ENCODE measurements at places on chromosomes 7 and 10.

GRCh38 chr10:121084016-121084674, 233.0 kb downstream of the WDR11 start:
- DNase-seq: no peak

DNA sequence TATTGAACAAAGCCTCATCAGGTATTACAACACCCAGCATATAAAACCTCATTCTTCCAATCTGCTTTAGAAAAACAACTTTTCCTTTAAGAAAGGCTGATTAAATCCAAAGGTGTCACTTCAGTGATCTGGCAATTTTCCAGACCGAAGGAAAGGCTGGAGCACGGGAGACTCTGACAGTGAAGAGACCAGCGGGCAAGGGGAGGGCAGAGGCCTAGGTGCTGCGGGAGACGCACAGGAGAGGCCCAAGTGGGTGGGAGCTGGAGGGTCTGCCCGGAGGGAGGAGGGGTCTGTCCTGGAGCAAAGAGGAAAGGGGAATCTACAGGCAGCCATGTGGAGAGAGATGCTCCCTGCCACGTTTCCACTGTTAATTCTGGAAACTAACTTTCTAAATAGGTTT, 24.3 kb upstream of the PPP2R2D start:
- DNase-seq: no peak

DNA sequence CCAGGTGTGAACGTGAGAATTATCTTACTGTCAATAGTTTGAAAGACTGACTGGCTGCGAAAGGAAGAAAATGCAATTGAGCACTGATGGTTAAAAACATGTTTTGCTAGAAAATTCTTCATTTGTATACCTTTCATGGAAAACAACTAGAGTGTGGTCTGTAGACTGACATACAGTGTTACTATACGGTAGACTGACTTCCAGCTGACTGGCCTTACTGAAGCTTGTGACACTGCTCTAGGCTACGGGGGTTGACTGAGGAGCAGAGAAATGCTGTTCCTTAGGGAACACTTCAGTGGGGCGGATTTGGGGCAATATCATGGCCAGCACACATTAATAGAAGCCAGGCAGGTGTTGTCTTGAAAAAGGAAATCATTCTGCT, 25.9 kb upstream of the DDC start:
- DNase-seq: no peak

DNA sequence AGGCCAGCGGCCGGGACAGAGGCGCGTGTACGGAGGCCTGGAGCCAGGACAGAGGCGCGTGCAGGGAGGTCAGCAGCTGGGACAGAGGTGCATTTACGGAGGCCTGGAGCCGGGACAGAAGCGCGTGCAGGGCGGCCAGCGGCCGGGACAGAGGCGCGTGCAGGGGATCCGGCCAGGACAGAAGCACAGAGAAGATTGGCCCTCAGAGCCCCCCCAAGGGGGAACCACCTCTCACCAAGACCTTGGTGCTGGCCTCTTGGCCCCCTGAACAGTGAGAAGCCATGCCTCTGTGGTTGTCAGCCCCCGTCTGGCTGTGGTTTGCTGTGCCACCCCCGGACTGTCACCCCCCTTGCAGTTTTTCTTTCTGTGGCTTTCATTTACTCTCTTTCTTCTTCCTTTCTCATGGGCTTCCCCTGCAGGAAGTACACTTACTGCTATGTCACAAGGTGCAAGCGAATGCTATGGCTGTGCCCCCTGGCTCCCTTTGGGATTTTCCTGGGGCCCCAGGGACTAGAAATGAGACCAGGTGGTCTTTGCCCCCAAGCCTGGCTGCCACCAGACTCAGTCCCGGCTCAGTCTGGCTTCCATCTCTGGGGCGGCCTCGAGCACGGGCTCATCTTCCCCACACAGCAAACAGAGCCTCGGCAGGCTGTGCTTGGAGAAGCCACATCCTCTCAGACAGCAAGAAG, 41.1 kb downstream of the INSIG1 start:
- peak; percentile 36 for DNase-seq

DNA sequence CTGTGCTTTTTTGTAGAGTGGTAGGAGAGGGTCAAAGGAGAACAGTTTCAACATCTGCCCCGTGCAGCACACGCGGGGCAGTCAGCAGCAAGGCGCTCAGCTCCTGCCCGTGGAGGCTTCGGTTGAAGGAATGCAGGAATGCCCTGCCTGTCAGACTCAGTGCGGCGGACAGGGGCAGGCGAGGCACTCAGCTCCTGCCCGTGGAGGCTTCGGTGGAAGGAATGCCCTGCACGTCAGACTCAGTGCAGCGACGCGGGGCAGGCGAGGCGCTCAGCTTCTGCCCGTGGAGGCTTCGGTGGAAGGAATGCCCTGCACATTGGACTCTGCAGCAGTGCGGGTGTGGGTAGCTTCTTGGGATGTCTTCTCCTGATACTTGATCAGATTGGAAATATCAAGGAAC, 37.0 kb downstream of the PPP2R2D start:
- DNase-seq: no peak

DNA sequence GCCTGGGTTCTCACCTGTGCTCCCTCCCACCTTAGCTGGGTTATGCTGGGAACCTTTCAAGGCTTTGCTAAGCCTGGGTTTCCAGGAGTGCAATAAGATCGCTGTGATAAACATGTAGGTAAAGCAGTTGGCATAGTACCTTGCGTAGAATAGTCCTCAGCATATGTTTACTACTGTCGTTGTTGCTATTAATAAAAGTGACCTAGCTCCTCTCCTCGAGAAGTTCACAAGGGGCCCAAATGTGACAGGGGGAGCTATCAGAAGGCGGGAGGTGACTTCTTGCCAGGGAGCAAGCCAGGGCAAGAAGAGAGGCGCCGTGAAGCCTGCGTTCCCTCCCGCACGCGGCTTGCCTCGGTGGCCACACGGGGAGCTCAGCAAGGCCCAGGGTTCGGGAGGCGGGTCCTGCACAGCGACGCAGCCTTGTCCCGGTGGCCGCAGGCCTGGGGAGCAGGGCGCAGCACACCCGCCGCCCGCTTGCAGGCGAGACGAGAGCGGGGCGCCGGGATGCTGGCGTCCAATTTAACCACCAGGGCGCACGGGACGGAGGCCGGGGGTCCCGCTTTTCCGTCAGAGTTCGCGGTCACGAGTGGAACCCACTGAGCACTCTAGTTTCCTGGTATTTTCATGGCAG, 106.2 kb downstream of the SNX10 start:
- DNase-seq: no peak

DNA sequence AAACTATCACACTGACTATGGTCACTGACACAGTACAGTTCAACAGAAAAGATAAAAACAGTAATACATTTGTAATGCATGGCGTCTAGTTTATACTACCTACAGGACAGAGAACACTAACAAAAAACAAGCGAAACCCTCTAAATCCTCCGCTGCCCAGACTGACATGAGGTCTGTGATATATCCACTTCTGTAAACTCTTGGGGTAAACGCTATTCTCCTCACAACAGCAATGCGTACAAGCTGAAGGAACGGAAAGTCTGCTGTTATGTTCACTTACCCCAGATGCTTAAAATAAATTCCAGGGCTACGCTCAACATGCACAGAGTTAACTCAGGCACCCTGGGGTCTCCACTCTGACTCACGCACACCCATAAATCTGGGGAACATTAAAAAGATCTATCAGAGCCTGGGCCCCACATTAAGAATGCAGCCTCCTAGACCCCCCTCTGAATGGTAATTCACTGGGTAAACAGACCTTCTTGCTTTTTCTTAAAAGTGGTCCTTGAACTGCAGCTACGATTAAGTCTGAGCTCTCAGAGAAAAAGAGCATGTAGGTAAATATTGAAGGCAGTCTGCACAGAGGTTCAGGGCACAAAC, 105.6 kb downstream of the CTBP2 start:
- no peak for DNase-seq

DNA sequence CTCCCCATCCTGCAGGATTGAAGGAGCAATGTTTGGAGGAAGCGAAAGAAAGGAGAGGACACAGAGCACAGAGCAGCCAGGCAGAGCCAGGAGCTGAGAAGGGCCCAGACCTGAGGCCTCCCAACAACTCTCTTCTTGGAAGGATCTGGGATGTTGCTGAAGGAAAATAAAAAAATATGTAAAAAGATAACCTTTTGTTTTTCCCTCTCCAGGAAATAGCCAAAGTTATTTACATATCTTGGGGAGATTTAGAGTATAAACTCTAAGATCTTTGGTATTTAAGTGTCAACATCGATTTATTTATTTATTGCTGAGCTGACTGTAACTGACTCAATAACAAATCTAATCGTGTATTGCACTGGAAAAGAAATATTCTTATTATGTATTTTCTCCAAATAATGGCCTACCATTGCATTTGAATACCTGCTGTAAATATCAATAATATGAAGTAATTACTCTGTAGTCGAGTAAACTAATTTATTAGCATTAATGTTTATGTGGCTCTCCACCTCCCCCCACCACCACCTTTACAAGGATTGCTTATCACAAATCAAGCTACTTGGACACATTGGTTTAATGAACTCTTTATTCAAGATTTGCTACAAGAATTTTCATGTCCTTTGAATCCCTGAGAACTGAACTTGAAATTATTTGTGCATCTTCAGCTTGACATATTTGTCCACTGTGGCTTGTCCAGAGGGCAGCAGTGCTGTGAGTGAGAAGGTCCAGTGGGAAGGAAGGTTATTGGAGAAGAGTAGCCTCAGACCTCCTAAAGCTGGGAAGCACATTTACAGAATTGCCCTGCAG, 1.8 kb upstream of the HOXA11 start:
- DNase-seq: no peak

- DNase-seq: no peak
Measured at GRCh38 chr7:25109276-25109675, 15.8 kb downstream of the CYCS start.

- no peak for DNase-seq
Measured at GRCh38 chr7:27866256-27866655, 126.3 kb downstream of the TAX1BP1 start.

DNA sequence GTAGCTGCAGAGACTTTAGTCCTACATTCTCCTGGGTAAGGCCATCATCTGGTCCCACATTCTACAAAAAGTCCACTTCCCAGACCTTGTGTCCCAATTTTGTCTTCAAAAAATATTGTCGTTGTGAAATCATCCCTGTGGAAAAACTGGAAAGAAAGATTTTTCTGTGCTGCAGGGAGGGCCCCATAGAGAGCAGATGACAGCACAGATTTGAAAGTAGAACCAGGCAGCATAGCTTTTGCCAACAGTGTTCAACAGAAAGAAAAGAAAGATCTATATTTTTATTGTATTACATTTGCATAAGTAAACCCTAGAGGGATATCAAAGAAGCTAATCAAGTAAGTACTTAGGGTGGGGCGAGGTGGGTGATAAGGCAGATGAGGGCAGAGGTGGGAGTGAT, 48.3 kb upstream of the C1GALT1 start:
- DNase-seq: no peak

- no peak for DNase-seq
Measured at GRCh38 chr7:37376386-37376785, 72.3 kb downstream of the ELMO1 start.

DNA sequence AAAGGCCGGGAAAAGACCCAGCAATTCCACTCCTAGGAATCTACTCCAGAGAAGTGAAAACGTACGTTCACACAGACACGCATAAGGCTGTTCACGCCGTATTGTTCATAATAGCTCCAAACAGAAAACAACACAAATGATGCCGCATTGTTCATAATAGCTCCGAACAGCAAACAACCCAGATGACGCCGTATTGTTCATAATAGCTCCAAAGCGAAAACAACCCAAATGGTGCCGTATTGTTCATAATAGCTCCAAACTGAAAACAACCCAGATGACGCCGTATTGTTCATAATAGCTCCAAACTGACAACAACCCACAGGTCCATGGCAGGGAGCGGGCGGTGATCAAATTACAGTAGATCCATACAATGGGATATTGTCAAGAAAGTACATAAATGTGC, 85.2 kb upstream of the DNAAF5 start:
- DNase-seq: no peak

- DNase-seq: no peak
Measured at GRCh38 chr10:5659702-5660528, 6.5 kb downstream of the ASB13 start.

- DNase-seq: no peak
Measured at GRCh38 chr10:30052062-30052461, 7.3 kb downstream of the JCAD start.

DNA sequence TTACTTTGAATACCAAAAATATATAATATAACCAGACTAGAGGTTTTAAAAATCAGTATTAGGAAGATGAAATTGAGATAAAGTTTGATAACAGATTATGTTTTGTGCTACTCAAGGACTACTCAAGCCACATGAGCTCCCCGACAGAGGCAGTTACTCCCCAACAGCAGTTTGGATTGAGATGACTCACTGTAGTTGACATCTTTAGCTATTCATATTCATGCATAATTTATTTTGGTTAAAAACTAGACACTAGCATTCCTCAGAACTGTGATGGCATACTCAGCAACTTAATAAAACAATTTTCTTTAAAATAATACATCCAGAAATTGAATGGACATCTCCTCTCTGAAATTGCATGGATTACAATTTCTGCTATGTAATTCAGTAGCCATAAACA, 19.6 kb downstream of the PCLO start:
- DNase-seq: no peak

GRCh38 chr7:121262221-121262620, 66.6 kb upstream of the WNT16 start:
- DNase-seq: no peak

- no peak for DNase-seq
Measured at GRCh38 chr7:36198854-36199266, 45.8 kb downstream of the EEPD1 start.

GRCh38 chr10:107496594-107496993, 332.1 kb upstream of the SORCS1 start:
- no peak for DNase-seq

DNA sequence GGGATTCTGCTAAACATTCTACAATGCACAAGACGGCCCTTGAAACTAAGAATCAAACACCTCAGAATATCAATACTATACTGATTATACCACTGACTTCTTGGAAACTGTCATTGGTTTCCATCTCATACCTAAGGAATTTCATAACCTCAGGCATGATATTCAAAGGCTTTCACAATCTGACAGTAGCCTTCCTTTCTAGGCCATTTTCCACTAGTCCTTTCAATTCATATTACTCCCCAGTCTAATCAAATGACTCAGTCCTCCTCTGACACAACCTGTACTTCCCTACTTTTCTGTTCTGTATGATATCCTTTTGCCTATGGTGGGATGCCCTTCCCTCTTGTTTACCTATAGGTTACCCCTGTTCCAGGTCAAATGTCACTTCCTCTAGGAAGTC, 48.3 kb downstream of the CSTF2T start:
- DNase-seq: no peak

- DNase-seq: no peak
Measured at GRCh38 chr7:87404674-87405073, 59.2 kb downstream of the CROT start.

GRCh38 chr7:141928845-141929195, 12.6 kb downstream of the OR9A4 start:
- no peak for DNase-seq

Measured in activated CD8-positive, alpha-beta memory T cell treated with anti-CD3 and anti-CD28 coated beads for 4 hours (primary cell).